Stimulated activated CD8-positive, alpha-beta memory T cell treated with anti-CD3 and anti-CD28 coated beads, Interleukin-15, amount 100 ng/mL, for 48 hours (primary cell): ENCODE measurements at places on chromosomes 5 and 9.

- DNase-seq: no peak
These were observed 20.6 kb downstream of the ELL2 start for GRCh38 chr5:95940758-95941682.

GRCh38 chr5:2919310-2920018 lies 168.0 kb upstream of the IRX2 start:
- DNase-seq: no peak

- DNase-seq: no peak
These were observed 5.2 kb upstream of the ANKS6 start for GRCh38 chr9:98801561-98801960.

GRCh38 chr9:135023786-135024405 lies 63.6 kb upstream of the OLFM1 start:
- DNase-seq: no peak

- no peak for DNase-seq
These were observed 1.7 kb upstream of the PTPN3 start for GRCh38 chr9:109499631-109500410.

DNA sequence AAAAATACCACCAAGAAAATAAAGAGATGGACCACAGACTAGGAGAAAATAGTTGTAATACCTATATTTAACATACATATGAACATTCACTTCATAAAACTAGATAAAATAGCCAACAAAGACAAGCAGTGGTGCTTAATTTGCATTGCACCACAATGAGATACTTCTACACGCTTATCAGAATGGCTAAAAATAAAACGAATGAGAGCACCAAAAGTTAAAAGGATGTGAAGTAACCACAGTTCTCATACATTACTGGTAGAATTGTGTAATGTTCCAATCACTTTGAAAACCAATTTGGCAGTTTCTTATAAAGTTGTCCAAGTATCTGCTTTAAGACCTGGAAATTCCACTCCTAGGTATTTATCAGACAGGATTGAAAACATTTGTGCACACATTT lies 198.9 kb upstream of the SGCD start:
- no peak for DNase-seq

- DNase-seq: no peak
These were observed 19.6 kb downstream of the ZNF131 start for GRCh38 chr5:43140286-43140685.

DNA sequence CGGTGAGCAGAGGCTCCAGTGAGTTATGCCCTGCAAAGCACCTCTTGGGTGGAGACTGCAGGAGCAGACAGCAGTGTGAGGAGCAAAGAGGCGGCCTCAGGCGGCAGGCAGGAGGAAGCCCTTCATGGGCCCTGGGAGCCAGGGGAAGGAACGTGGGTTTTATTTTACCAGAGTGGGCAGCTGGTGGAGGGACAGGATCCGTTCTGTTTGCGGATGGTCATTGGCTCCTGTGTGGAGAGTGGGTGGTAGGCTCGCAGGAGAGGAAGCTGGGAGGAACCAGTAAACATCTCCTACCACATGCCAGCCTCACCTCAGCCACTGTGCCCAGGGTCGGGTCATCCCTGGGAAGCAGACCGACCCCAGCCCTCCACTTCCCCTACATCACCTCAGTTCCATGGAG lies 24.4 kb downstream of the HNRNPH1 start:
- no peak for DNase-seq

DNA sequence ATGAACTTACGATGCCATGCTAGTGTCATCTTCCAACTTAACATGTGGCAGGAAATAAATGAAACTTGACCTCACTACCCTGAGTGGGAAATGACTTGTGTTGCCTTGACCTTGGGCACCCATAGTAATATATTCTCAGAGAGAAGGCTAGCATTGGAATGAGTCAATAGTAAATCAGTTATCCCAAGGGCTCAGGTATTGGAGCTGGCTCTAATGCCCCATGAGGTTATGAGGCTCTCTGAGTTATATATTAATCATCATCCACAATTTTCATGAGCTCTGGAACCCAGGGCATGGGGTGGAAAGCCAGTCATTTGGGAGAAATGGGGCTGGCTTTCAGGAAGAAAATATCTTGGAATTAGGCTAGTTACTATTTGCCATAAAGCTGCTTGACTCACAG lies 42.4 kb upstream of the SMIM32 start:
- DNase-seq: no peak

DNA sequence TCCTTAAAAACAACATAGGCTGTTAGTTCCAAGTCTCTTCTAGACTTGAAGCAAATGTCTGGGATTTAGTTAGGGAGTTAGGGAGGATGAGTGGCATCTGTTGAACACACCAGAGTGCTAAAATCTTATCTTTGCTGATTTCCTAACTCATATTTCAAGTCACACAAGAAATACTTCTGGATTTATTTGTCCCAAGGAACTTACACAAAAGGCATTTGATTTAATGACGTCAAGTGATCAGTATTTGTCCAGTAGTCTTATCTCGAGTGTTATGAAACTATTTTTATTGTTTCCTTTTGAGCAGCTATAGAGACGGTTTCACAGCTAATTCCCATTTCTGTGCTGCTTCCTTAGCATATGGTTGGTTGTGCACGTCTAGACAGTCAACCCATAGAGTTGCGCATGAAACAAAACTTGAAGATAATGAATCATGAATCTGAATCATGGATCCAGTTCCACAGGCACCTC lies 140.5 kb upstream of the TUT7 start:
- no peak for DNase-seq

- no peak for DNase-seq
These were observed 47.0 kb downstream of the GPR21 start for GRCh38 chr9:123080444-123080843.

GRCh38 chr9:21294904-21295538 lies 10.1 kb downstream of the IFNA5 start:
- DNase-seq: no peak

DNA sequence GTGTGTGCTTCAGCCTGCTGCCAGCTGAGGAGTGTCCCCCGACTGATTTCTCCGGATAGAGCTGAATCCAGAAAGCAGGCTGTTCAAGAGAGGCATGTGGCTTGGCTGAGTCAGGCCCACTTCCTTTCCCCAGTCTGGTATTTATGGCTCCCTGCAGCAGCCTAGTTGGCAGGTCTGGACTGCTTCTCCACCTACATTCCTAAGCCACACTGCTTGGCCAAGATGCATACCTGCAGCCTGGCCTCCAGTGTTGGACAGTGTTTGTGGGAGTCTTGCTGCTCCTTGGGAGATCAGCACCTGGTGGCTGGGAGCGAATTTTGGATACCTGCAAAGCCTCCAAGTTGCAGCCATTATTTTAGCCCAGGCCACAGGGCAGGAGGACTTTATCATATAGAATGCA lies 670.8 kb downstream of the ACTL7B start:
- no peak for DNase-seq

DNA sequence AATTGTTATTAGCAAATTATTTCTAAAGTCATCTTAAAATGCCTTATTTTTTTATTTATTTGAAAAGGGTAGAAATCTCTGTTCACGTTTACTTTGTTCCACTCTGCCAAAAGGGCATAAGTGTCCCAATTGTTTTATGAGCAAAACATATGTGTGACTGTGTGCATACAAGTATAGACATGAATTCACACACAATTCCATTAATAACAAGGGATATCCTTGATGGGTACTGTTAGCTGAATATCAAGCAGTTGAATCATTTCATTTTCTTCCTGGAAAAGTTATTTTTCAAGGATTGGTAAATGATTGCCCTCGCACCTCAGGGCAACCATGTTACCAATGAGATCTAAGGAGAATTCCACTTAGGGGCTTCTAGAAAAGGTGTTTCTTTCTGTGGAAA lies 92.1 kb upstream of the TAF11L2 start:
- DNase-seq: no peak

GRCh38 chr5:112604732-112605630 lies 132.7 kb upstream of the APC start:
- no peak for DNase-seq

DNA sequence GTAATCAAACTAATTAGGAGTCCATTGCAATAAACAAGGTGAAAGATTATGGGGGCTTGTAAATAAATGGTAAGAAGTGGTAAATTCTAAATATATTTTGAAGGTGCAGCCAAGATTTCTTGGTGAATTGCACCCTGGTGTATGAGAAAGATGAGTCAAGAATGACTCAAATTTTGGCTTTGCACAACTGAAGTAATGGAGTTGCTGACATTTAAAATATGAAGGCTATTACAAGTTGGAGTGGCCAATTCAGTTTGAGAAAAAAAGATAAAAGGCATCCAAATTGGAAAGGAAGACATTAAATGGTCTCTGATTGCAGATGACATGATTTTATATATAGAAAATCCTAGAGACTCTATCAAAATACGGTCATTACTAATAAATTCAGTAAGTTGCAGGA lies 2330.6 kb downstream of the MAT2B start:
- DNase-seq: no peak

DNA sequence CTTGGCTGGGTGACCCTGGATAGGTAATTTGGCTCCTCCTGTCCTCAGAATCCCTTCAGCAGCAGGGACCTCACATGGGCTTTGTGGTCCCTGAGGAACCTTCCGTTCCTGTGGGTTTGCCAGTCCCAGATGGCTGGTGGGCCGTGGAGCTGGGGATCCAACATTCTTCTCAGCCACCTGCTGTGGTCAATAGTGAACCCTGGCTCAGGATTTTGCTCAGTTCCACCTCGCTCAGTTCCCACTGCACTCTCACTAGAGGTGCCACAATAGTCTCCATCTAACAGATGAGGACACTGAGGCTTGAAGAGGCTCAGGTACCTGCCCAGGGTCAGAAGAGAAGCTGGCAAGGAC lies 17.1 kb upstream of the SPOUT1 start:
- DNase-seq: no peak

- DNase-seq: no peak
These were observed 129.3 kb downstream of the EFNA5 start for GRCh38 chr5:107541400-107541799.

DNA sequence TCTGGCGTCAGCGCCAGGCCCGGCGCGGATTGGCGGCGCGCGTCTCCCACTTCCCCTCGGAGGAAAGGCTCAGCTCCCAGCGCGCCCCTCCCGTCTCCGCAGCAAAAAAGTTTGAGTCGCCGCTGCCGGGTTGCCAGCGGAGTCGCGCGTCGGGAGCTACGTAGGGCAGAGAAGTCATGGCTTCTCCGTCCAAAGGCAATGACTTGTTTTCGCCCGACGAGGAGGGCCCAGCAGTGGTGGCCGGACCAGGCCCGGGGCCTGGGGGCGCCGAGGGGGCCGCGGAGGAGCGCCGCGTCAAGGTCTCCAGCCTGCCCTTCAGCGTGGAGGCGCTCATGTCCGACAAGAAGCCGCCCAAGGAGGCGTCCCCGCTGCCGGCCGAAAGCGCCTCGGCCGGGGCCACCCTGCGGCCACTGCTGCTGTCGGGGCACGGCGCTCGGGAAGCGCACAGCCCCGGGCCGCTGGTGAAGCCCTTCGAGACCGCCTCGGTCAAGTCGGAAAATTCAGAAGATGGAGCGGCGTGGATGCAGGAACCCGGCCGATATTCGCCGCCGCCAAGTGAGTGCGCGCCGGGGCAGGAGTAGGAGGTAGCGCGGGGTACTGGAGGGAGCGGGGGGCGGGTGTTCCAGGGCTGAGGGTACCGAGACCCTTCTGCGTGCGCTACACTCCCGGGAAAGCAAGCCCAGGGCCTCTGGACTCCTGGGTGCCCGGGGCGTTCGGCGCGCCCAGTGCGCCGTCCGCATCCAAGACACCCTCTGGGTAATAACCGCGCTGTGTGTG lies at the start of gene MSX2:
TSS of gene MSX2 (plus strand) at position 99 of the 777 bp plus-strand sequence. CDS start at position 177, 78 bp downstream.
- DNase-seq: peak; percentile 4

DNA sequence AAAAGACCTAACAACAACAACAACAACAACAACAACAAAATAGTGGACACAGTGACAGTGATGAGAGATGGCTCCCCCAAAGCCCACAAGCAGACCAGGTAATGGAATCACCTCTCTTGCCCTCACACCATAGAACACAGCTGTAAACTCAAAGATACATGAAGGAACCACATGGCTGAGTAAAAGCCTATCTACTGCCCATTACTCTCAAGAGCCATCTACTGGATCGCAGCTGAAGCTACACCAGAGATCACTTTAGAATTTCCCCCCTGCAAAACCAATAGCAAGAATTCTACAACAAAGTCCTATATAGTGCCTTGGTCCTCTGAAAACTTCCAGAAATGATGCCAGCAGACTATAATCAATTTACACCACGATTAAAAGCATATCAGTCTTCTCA lies 1537.6 kb upstream of the CDH9 start:
- DNase-seq: no peak

GRCh38 chr5:157390551-157391297 lies 69.3 kb upstream of the NIPAL4 start:
- peak; percentile 80 for DNase-seq
